ENCODE measurements at places on chromosomes 13 and 19.
A peak's percentile ranks its signal among the peaks of the same experiment; 100 is the strongest.

DNA sequence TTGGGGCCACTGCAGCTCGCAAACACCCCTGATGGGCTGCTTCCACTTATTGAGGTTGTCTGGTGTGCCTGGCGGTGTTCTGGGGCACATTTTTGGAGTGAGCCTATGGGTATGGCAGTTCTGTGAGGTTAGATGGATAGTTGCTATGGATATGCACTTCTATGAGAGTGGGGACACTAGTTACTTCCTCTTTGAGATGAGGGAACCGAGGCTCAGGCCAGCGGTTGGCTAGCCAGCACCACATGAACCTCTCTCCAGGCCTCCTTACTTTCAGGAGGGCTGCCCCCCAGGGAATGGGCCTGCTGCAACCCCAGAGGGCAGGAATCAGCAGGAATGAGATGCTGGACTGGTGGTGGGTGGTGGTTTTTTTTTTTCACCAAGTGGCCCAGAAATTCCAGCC, 13.5 kb upstream of the PRR19 start:
- DNase-seq = no peak

DNA sequence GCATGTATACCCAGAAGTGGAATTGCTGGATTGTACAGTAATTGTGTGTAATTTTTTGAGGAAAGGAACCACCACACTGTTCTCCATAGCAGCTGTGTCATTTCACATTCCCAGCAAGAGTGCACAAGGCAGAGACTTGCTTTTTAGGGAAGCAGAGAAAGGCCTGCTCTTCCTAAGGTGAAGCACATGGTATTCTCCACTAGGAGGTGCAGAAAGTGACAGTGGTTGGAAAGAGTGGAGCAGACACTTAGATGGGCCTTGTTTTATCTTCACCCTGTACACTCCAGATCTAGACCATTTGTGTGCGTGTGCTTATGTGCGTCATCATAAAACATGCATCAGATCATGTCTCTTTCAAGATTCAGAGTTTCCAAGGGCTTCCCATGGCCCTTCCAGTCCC, 35.0 kb downstream of the FAM124A start:
- DNase-seq = no peak

- DNase-seq = no peak
Observed at GRCh38 chr13:76887076-76887563, 915 bp upstream of the KCTD12 start.

GRCh38 chr13:113183450-113184129, 24.9 kb downstream of the PCID2 start:
- no peak for DNase-seq

GRCh38 chr13:112761701-112762689, 72.2 kb downstream of the ATP11A start:
- DNase-seq = no peak

GRCh38 chr13:33610438-33611120, 207.4 kb upstream of the RFC3 start:
- DNase-seq = peak; percentile 79

- DNase-seq = no peak
Observed at GRCh38 chr19:54425382-54425723, 10.1 kb downstream of the TTYH1 start.

DNA sequence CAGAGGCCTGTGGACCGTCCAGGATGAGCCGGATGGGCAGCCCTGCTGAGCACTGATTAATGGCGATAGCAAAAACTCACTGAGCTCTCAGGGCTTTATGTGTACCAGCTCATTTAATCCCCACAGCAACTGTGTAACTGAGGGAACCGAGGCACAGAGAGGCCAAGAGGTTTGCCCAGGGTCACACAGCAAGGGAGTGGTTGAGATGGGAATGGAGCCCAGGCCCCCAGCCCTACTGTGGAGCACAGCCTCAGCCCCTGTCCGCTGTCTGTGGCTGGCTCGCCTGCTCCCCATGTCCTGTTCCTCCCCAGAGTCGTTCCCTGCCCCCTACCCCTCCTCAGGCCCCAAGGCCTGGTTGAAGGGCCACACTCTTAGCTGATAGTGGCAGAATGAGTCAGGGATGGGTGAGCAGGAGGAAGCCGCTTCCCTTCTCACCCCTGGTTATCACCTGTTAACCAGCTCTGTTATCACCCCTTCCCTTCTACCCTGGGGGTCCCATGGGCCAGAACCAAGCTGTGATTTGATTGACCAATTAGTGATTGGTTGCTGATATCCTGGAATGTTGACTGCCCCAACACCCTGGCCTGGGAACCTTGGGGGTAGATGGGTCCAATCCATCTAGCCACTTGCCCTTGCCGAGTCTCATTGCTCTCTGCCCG, 21.2 kb downstream of the CAPN12 start:
- no peak for DNase-seq

DNA sequence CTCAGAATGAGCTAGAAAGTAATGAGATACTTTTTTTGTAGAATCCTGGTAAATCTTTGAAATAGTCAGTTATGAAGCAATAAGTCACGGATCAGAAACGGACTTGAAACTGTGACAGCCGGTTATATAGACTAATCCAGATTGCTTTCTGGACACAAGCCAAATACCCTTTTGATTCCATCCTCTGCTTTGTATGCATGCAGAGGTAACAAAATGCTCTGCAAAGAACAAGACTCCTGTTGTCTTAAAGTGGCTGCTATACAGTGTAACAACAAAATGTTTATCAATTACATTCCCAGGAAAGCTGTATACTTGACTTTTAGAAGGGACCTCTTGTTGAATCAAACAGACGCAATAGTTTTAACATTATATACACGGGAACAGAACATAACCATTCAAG, 66.5 kb upstream of the STARD13 start:
- peak; percentile 40 for DNase-seq

DNA sequence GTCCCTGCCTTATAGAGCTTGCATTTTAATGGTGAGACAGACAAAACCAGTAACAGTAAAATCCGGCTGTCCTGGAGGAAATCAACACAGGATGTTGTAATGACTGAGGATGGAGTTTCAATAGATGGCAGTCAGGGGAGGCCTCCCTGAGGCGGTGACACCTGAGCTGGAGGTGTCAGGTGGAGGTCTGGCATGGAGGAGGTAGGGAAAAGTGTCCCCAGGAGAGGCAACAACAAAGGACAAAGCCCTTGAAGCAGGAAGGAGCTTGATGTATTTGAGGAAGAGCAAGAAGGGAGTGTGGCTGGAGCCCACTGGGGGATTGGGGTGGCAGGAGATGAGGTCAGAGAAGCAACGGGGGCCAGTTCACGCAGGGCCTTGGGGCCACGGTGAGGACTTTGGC, 7.8 kb downstream of the GRIN2D start:
- no peak for DNase-seq

DNA sequence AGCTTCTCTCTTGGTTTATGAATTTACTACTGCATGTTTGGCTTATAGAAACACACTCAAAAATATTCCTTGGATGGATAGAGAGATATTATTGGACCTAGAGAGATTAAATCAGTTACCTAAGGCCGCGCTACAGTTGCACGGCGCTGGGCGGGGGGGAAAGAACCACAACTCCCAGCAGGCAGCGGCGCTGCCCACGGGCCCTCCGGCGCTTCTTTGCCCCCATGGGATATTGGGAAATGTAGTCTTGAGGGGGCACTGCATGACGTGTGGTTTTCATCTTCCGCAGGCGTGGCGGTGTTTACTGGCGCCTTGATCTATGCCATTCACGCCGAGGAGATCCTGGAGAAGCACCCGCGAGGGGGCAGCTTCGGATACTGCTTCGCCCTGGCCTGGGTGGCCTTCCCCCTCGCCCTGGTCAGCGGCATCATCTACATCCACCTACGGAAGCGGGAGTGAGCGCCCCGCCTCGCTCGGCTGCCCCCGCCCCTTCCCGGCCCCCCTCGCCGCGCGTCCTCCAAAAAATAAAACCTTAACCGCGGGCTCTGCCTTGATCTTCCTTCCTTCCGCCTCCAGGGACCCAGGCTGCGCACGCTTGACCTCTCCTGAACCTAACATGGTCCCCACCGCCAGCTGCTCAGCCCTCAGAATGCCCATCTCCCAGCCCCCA, 4.8 kb downstream of the EMP3 start:
- DNase-seq = peak; percentile 95

DNA sequence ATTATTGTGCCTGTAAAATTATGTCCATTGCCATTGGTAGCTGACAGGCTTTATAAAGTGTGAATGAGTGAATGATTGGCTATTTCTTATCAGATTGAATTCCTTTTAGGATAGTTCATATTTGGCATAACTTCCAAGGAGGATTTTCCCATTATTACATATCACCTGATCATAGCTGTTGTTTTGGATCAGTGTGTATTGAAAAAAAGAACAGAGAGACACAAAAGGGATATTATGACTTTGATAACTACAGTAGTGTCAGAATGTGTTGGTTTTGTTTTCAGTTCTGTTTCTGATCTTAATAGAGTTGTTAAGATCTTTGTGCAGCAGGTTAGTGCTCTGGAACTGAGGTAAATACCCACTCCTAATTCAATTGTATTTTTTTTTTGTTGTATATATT, 103.8 kb downstream of the LRCH1 start:
- DNase-seq = no peak

GRCh38 chr13:40422588-40423235, 243.7 kb downstream of the FOXO1 start:
- DNase-seq = no peak

- DNase-seq = no peak
Observed at GRCh38 chr13:45336025-45336800, 4.8 kb downstream of the TPT1 start.

- DNase-seq = no peak
Observed at GRCh38 chr19:30675086-30675485, 302.9 kb downstream of the ZNF536 start.

GRCh38 chr13:26557051-26557392, 461 bp upstream of the WASF3 start:
- DNase-seq = no peak

DNA sequence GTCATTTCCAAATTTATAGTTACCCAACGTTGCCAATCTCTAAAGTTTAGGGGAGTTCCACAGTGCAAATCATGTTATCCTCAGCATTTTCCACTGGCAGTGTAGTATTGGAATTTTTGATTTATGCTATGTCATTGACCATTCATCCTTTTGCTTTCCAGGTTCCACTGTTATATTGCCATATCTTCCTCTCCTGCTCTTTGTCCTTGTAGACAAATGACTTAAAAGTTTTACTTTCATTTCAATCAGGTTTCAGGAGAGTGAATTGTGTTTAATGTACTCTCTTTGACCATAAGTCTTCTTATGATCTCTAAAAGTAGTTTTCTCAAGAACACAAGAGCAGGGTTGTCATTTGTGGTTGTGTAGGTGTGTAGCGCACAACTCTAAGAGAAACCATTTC, 274.6 kb downstream of the COG6 start:
- no peak for DNase-seq

- peak; percentile 42 for DNase-seq
Observed at GRCh38 chr13:26914624-26915023, 154.0 kb upstream of the GPR12 start.

- DNase-seq = no peak
Observed at GRCh38 chr13:79359064-79359463, 47.0 kb downstream of the RBM26 start.

GRCh38 chr13:104534847-104535246, 1468.6 kb upstream of the SLC10A2 start:
- DNase-seq = no peak

- DNase-seq = no peak
Observed at GRCh38 chr19:40947573-40947972, 43.5 kb upstream of the CYP2B6 start.
